ENCODE measurements at places on chromosomes 12 and 14.

DNA sequence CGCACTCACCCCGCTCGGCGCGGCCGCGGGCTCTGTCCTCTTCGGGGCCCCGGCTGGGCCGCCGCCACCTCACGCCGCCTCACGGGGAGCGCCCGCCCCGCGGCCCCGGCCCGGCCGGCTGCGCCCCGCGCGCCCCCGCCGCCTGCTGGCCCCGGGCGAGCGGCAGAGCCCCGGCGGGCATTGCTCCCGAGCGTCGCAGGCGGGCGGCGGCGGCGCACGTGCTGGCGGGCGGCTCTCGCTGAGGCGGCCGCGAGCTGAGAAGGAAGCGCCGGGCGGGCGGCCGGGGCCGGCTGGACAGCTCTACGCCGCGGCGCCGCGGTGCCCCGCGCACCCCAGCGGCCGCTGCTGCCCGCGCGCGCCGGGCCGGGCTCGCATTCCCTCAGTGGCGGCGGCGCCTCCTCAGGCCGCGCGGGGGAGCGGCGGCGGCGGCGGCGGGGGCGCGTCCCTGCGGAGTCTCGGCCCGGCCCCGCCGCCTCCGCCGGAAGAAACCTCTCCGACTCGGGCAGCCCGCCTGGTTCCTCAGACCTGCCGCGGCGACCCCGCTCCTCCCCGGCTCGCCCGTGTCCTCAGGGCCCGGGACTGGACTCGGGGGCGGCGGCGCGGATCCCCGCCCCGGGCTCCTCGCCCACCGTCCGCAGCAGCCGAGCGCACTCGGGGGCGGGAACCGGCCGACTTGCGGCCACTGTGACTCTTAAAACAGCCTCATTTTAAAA is at the start of gene PITPNM2:
Gene PITPNM2 (minus strand): TSS at position 347 of the 713 bp plus-strand sequence. CDS start 116,500 bp downstream, outside the sequence.
- DNase-seq = peak; percentile 59

DNA sequence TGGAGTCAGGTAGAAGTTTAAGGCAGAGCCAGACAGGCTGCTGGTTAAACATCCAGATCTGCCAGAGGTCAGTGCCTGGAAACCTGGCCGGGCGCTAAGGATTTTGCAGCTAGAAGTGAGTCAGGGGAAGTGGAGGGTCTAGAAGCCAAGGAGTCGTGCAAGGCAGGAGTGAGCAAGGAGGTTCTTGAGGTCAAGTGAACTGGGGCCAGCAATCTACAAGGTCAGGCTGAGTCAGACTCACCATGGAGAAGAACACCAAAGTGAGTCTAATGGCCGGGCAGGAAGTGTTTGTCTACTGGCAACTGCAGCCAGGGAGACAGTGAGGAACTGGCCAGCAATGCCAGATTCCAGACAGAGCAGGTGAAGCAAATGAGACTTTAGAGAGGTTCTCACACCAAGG is 628.2 kb downstream of the ETNK1 start:
- DNase-seq = no peak

- no peak for DNase-seq
Observed at GRCh38 chr12:102816816-102817434, 100.1 kb downstream of the PAH start.

GRCh38 chr12:20527417-20528163 is 159.3 kb downstream of the PDE3A start:
- DNase-seq = no peak

- DNase-seq = no peak
Observed at GRCh38 chr14:62234849-62235248, 472.6 kb downstream of the SNAPC1 start.

GRCh38 chr14:73714656-73715081 is 485 bp upstream of the PNMA1 start:
- DNase-seq = no peak

Data from activated CD4-positive, alpha-beta T cell treated with anti-CD3 and anti-CD28 coated beads, Interleukin-2, amount 50 U/mL, for 1 hour (primary cell).